ENCODE measurements at places on chromosomes 16 and 17. TPM values are rescaled to one million over a fixed set of nuclear protein-coding genes. Genes with fewer than 3 reads are reported as not detected.

DNA sequence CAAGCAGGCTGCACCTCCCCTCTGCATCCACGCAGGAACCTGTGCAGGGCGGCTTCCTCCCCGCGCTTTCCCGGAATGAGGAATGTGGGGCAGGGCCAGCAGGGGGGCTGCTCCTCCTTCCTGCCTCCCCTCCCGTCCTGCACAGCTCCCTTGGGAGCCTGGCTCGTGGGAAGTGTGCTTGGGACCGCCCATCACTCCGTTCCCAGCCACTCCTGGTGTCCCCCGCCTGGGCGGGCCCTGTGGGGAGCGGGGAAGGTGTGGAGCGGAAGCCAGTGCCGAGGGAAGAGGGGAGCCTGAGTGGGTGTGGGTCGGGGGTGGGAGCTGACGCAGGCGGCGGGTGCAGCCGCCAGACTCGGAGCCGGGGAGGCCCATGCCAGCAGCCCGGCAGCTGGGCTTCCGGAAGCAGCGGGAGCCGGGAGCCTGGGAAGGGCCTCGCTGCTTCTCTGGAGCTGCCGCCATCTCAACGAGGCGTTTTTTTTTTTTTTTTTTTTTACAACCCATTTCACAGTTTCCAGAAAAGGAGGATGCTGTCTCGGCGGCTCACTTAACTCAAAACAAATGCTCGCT, 24.1 kb downstream of the BAHCC1 start:
- H3K4me3 ChIP-seq = peak overlapping the region; percentile 67
- peaks cover 73% of the 10 kb centered on the region for H3K4me1 ChIP-seq
- DNase-seq = peak; percentile 87
- H3K36me3 ChIP-seq = no peaks in the 10 kb centered on the region

DNA sequence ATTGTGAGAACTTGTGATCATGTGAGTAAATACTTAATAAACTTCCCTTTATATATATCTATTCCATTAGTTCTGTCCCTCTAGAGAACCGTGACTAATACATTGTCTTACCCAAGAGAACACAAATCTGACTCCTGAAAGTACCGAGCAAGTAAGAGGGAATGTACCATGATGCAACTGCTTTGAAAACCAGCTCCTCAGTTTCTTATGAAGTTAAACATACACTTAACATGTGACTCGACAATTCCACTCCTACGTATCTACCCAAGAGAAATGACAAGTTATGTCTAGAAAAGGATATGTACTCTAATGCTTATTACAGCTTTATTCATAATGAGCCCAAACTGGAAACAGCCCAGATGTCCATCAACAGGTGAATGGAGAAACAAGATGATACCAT, 8.8 kb upstream of the GJD3 start:
- no peak overlapping the region for H3K4me3 ChIP-seq
- no peaks in the 10 kb centered on the region for H3K36me3 ChIP-seq
- H3K27me3 ChIP-seq = no peaks in the 10 kb centered on the region

DNA sequence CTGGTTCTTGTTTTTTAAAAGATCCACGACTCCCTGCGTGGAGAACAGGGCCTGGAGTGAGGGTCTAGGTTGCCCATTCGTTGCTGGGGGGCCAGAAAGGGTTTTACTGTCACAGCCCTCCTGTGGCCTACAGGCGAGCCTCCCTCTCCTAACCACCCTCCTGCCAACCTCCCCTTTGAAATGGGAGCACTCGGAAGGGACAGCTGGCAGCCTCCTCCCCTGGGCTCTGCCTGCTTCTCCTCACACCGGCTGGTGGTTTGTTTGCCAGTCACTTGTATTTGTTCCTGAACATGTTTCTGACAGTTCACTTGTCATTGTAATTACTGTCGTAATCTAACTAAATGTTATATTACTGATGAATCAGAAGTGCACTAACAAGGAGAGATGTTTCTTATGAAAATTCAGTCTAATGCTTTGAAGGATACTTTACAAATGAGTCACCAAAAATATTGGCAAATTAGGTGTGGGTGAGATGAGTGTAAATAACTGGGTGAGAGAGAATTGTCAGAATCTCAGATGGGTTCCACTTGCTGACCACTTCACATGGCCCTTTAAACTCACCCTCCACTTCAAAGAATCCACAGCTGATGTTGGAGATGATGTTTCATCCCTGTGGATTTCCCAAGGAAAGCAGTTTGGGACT, 2.7 kb upstream of the SPPL2C start:
- no peaks in the 10 kb centered on the region for H3K36me3 ChIP-seq
- H3K4me3 ChIP-seq = no peak overlapping the region

DNA sequence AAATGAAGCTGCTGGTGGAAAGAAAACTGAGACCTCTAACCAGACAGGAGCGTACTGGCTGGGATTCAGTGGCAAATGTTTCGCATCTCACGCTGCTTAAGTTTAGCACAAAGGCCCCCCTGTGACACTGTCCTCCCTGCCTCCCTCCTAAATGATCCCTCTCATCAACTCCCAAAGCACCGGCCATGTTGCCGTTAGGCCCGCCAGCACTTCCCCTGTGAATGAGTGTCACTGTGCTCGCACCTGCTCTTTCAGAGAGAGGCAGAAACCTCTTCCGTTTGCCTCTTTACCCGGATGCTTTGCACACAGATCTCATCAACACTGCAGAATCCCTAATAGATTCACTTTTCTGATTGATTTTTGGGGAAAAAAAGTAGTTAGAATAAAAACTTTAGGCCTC, 26.5 kb downstream of the MBTPS1 start:
- H3K4me1 ChIP-seq = no peaks in the 10 kb centered on the region
- DNase-seq = no peak
- no peaks in the 10 kb centered on the region for H3K27me3 ChIP-seq
- H3K4me3 ChIP-seq = no peak overlapping the region
- peaks cover 55% of the 10 kb centered on the region for H3K36me3 ChIP-seq
- H3K27ac ChIP-seq = no peak overlapping the region

Gene MEIOC
- total RNA-seq = not detected
